ENCODE measurements at places on chromosomes 1 and 21.
A peak's percentile ranks its signal among the peaks of the same experiment; 100 is the strongest.

- no peak for DNase-seq
These were observed 74.9 kb downstream of the MATN1 start for GRCh38 chr1:30648408-30649000.

DNA sequence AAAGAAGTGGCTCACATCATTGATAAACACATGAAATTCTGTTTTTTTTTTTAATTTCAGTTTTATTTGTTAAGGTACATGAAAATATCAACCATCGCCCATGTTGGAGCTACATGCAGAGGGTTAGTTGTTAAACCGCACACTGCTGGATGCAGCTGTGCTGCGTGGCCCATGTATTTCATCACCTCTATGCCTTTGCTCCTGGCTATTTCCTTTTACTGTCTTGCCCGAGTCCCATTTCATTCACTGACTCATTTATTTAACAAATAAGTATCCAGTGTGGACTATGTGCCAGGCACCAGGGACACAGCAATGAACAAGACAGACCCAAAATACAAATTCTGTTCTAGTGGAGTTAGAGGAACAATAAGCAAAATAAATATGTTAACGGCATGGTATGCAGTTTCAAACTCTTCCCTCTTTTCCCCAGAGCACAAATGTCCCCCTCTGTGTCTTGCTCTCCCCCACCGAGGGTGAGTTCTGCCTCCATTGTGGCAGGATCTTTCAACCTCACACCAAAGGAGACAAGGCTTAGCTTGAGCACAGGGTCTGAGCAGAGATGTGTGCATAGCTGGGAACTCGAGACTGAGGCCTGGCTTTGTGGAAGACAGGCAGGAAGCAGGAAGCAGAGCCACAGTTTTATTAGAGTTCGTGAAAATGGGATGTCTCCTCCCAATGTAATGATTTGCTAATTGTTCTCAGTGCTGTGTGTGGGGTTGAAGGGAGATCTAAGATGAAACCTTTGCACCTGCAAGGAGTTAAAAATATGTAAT, 44.6 kb downstream of the MAN1C1 start:
- DNase-seq: no peak

- DNase-seq: no peak
These were observed 12.8 kb downstream of the S100A7 start for GRCh38 chr1:153447498-153448170.

DNA sequence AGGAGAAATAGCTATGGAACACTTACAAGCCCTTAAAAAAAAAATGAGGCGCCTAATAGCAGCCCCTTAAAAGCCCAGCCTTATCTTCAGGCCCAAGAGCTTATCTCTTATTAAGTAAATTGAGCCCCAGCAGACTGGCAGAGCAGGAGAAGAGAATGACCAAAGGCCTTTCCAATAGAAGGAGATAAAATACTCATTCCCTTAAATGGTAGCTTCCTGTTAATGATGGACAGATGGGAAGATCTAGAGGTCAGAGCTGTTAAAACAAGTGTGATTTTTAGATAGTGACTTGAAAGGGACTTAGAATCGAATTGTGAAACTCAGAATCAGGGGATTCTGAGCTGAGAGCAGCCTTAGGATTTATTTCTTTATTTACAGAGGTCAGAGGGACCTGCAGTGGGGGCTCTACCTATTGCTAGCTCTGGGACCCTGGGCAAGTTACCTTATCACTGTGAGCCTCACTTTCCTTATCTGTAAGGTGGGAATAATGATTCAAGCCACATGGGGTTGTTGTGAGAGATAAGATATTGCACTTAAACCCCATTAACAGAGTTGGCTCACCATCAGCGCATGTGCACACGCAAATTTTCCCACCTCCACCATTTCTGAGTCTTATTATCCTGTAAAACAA, 101.3 kb upstream of the C8B start:
- no peak for DNase-seq

DNA sequence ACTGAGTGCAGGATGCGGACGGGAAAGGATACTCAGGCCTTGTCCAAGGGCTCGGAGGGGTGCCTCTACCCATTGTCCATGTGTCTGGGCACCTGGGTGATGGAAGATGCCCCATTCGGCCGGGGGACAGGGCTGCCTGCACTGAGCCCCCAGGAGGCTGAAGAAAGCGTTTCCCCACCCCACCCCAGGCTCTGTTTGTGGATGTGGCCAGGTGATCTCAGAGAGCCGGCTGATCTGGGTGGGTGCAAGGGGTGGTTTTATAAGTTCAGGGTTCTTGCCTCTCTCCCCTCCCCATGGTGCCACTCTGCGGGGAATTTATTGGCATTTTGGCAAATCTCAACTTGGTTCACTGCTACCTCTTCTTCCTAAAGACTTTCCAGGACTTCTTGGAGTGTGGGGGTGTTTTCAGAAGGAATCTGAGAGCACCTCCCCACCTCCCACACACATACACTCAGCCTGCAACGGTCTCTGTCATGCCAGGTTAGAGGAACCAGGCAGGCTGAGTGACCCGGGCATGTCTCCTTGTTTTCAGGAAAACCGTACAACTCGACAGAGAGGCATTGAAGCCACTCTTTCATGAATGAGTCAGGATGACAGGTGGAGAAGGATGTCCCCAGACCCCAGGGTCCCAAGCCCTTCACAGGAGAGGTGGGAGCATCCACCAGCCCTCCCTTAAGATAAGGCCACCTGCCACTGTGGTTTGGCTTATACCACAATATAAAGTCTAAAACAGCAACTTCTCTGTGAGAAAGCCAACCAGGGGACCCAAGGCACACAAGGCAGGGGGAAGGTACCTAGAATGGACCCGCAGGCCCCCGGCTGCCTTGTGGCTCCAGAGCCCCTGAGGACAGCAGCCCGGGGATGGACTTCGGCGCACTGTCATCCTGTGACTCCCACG, 174.9 kb downstream of the ETS2 start:
- DNase-seq: peak; percentile 94

- no peak for DNase-seq
These were observed 23.2 kb downstream of the LYST start for GRCh38 chr1:235843461-235843961.

GRCh38 chr1:6899621-6900020, 114.4 kb downstream of the CAMTA1 start:
- no peak for DNase-seq

DNA sequence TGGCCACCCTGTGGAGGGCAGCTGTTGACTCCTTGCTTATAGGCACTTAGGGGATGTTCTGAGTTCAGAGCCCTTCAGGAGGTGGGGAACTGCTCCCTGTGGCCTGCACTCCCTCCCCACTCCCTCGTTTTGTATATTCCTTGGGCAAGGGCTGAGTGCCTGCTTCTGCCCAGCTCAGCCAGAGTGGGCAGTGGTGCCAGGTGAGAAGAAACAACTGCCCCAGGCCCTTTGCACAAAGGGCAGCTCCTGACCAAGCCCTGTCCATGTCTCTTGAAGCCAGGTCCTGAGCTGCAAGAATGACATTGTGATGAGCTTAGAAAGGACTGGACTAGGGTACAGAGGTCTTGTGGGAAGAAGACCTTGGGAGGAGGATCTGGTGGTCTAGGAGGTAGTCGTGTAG, 2.2 kb downstream of the AGTRAP start:
- DNase-seq: no peak

GRCh38 chr1:50917138-50918137, 42.6 kb downstream of the FAF1 start:
- DNase-seq: no peak

- DNase-seq: no peak
These were observed 268.7 kb downstream of the OLFM3 start for GRCh38 chr1:101728029-101728428.

GRCh38 chr1:41243079-41243385, 926 bp upstream of the SCMH1 start:
- no peak for DNase-seq

- no peak for DNase-seq
These were observed 641.7 kb downstream of the LRRIQ3 start for GRCh38 chr1:73556270-73556669.

DNA sequence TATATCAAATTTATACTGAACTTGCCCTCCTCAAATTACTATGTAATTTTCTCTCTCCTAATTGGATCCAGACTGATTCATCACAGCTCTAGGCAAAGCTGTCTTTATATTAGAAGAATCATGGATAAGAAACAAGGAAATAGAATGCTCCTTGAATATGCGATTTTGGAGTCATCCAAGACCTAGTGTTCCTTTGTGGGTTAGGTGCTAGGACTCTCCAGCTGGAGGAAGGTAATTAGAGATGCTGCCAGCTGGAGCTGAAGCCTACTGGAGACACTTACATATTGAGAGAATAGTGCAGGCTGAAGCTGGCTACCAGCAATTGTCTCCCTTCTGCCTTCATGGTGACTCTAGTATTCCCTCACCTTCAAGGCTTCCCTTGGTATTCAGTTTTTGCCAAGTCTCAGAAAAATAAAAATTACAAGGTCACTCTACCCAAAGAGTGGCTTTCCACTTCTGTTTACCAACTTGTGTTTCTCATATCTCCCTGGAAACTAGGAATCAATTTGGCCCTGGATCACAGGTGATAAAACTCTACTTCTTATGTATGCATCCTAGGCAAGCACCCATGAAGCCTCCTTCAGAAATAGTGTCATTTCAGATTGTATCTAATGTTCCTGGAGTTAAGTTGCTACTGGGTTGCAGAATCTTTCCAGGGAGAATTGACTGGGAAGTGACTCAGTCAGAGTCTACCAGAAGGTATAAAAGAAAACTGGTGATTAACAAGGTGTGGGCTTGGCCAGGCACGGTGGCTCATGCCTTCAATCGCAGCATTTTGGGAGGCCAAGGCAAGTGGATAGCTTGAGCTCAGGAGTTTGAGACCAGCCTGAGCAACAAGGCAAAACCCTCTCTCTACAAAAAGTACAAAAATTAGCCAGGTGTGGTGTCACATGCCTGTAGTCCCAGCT, 24.4 kb upstream of the DOCK7 start:
- DNase-seq: no peak

DNA sequence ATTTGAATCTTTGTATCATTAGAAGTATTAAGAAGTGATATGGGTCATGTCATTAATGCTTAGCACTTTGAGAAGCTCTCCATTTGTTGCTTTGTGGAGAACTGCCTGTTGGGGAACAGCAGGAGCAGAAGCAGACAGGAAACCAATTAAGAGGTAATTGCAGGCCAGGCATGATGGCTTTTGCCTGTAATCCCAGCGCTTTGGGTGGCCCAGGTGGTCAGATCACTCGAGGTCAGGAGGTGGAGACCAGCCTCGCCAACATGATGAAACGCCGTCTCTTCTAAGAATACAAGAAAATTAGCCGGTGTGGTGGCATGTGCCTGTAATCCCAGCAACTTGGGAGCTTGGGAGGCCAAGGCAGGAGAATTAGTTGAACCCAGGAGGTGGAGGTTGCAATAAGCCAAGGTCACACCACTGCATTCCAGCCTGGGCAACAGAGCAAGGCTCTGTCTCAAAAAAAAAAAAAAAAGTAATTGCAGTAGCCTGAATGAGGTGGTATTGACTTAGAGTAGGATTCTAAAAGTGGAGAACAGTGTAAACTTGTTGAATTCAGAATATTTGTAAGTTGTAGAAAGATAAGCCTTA, 57.8 kb upstream of the FASLG start:
- DNase-seq: no peak

- DNase-seq: no peak
These were observed 161.7 kb downstream of the PLPP3 start for GRCh38 chr1:56417646-56418045.

DNA sequence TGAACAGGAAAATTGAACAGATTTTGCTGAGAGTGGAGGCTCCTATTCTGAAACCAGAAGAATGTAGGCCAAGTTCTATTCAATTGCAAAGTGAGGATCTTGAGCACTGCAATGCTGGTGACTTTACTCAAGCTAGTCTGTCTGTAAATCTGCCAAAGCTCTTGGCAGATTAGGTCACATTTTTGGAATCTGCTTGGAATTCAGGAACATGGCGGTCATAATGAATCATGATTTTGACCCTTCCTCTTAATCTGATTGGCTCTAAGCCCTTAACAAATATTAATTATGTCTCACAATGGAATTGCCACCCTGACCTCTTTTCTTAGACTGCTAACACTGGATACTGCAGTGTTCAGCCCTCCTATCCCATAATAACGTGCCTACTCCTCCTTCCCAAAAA, 7.2 kb upstream of the GNG12 start:
- no peak for DNase-seq

- no peak for DNase-seq
These were observed 63.9 kb downstream of the CD247 start for GRCh38 chr1:167454304-167454893.

DNA sequence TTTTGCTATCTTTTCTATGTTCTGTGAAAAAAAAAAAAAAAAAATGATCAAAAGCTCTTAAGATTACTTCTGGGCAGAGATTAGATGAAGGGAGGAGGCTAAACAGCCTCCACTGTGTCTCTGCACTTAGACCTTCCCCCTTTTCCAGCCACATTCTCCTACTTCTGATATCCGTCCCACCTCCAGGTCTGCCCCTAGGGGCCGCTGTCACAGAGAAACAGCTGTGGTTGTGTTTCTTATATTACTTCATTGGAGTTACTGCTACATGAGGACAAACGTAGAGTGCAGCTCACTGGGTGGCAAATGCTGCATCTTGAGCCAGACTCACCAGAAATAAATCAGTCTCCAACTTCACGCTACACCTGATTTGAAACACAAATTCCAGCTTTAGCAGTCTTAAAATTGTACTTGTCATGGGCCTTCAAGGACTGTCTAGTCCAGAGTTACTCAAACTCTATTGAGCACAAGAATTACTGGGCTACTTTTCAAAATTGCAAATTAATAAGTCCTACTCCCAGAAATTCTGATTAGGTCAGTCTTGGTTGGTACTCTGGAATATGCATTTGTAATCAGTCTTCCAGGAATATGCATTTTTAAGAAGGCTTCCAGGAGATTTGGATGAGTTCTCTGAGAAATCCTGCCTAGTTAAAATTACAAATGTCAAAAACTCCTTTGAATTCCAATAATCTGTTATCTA, 125.2 kb upstream of the PTBP2 start:
- DNase-seq: peak; percentile 19

DNA sequence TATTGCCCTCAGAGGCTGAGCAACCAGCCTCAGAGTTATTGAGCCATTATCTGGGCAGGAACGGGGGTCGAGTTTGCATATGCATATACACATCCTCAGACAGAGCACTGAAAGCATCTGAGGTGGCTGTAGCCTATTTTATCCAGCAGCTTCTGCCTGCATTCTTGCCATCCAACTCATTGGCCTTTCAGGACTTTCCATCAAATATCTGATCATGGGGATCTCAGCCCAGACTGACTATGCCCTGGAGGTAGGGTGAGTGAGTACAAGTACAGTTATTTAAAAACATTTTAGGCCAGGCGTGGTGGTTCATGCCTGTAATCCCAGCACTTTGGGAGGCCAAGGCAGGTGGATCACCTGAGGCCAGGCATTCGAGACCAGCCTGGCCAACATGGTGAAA, 1.8 kb upstream of the MTF1 start:
- DNase-seq: no peak

DNA sequence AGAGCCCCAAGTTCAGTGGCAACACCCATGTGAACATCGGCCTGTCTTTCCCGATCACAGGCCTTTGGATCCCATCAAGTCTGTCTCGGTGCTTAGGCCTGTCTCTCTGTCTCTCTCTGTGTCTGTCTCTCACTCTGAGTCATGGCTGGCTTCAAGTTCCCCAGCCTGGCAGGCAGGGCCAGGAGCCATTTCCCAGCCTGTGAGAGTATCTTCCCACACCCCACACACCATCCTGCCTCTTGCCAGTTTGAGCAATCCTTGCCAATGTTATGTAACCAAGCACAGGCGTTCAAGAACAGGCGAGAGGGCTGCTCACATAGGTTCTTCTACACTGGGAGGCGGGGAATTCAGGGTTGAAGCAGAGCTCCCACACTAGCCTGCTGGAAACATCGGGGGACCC, 70.0 kb upstream of the TMEM51 start:
- DNase-seq: no peak

Measured in Jurkat, Clone E6-1 (cell line).